Left renal pelvis (tissue), 4 donors: ENCODE measurements at places on chromosomes 6 and 20. TPM values are rescaled to one million over a fixed set of nuclear protein-coding genes. Genes with fewer than 3 reads are reported as not detected.

LY6G6F gene
- not detected for polyA plus RNA-seq

DNA sequence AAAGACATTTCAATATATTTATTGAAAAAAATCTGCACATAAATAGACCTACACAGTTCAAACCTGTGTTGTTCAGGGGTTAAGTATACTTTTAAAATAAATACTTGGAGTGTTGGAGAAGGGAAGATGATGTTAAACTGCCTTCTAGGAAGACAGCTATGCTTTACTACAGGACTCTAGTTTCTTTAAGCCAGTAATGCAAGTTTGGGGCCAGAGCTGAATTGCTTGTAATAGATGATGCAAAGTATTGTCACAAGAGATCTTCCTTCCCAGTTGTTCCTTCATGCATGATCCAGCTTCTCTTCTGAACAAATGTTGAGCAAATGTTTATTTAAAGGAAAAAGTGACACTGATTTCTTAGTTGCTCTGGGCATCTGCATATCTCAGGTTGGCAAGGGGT lies 20.2 kb upstream of the RIMS4 start:
- DNase-seq, result no peak

DNA sequence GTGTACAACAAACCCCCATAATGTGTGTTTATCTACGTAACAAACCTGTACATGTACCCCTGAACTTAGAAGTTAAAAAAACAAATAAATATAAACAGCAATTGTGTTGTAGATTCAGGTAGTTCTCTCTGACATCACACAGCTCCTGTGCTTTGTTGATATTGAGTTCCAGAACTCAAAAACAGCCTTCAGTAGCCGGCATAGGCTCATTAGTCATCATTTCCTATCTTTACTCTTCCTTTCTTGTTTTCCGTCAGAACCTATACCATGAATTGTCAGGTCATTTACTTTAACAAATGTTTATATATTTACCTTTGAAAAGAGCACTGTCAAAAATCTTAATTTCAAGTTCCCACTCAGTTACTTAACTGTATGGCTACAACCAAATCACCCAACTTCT lies 88.8 kb downstream of the ADTRP start:
- DNase-seq, result no peak

SLA2 gene
- 0.72 TPM for polyA plus RNA-seq

DEFB124 gene
- 0.49 TPM for polyA plus RNA-seq

DNA sequence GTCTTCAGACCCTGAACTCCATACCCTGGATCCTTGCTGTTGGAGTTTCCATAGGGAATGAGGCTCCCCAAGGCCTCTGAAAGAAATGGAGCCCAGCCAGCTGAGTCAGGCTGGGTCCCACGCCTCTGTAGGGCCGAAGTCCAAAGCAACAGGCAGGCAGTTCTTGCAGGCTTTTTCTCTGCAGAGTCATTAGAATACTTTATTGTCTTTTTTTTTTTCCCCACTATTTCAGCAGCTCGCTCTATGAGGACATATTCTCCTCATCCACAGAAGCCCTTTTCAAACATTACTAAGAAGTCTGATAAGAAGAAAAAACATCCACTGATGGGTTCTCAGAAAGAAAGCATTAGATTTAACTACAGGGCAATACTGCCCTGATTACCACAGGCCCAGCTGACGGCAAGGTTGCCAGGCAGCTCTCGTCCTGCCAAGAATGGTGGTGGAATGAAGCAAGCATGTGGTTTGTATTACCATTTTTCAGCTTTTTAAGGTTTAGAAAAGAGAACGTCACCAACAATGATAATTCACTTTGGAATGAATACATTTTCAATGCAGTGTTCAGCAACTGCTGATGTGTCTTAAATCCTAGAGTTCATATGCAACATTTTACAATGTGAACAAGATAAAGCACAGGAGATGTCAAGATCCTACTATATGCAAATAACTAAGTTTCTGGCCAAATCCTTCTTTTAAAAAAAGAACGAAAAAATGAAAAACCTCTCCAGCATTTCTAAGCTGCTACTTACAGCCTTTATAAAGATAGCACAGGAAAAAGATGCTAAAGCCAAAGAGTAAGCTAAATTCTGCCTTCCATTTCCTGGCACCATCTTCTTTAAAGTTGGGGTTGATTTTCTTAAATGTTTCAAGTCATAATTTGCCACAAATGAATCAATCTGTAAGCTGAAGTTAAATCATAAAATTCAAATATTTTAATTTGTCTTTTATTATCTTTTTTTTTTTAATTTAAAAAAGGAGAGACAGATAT lies 223.6 kb upstream of the CITED2 start:
- DNase-seq, result no peak

PRL gene
- polyA plus RNA-seq, result not detected

DNA sequence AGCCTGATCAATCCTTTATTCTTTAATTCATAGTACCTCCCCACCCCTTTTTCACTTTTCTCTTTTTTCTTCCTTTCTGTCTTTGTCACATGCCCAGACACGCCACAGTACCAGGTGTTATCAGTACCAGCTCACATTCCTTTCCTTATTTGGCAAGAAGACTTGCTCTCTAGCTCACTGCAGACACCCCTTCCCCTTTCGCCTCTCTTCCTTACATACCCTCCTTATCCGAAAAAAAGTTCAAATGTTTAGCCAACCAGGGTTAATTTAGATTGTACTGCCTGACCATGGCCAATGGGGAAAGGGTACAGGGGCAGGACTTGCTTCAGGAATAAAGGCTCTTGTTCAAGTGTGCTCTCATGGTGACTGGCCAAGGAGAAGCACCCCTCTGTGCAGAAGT lies 9.3 kb upstream of the SIRPB2 start:
- DNase-seq, result no peak

GRCh38 chr6:129748901-129749748 lies 39.1 kb upstream of the ARHGAP18 start:
- no peak for DNase-seq

- no peak for DNase-seq
Measured at GRCh38 chr6:707576-708236, 14.8 kb upstream of the EXOC2 start.
